Central memory CD4-positive, alpha-beta T cell (primary cell): ENCODE measurements at places on chromosomes 3 and 15.

GRCh38 chr3:136194409-136195257 is 1.5 kb downstream of the MSL2 start:
- DNase-seq: peak; percentile 85

GRCh38 chr3:57068437-57069089 is 8.1 kb downstream of the SPATA12 start:
- no peak for DNase-seq

GRCh38 chr3:123431658-123432324 is 17.1 kb downstream of the ADCY5 start:
- no peak for DNase-seq

GRCh38 chr15:75864213-75865059 is 21.2 kb downstream of the UBE2Q2 start:
- DNase-seq: no peak

DNA sequence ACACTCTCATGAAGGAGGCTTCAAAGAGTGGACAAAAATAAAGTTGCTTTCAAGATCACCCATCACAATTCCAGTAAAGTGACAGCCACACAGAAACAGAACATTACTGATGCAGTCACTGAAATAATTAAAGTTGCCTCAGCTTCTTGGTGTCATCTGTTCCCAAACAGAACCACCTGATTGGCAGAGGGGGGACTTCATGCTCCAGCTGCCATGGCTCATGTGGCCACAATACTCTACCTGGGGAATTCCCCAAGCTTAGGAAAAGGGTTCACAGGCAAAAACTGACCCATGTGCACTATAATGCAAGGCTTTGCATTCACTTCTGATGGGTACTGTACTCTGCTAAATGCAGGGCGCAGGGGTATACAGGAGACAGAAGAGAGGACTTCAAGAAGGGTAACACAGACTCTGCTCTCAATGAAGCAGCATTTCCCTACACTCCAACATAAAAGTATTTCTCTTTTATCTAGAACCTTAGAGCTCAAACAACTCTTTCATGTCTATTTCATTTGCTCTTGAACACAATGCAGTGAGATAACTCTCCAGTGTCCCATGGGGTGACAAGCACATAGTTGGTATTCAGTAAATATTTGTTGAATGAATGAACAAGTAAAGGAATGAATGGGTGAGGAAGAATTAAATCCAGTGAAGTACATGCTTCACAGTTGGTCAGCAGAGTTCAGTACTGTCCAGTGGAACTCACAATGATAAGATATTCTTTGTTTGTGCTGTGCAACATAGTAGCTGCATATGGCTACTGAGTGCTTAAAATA is 8.6 kb upstream of the CTNNB1 start:
- DNase-seq: no peak

- DNase-seq: no peak
Measured at GRCh38 chr3:14317057-14317553, 85.3 kb upstream of the SLC6A6 start.

DNA sequence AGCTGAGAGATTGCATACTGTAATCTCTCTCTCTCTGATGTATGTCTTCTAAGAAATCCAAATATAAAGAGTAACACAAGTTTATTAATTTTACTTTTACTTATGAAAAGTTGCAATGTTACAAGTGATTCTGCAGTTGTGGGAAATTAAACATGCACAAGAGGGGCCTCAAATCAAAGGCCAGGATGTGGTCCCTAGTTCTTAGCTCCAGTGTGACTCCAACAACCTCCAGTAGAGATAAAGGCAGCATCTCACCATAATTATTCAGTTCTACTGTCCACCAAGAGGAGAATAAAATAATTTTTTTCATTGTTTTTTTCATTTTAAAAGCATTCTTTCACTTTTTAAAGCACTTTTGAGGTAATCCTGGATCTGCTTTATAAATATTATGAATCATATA is 223.3 kb downstream of the RAP2B start:
- DNase-seq: no peak

- DNase-seq: no peak
Measured at GRCh38 chr3:40243056-40243455, 66.5 kb upstream of the EIF1B start.

DNA sequence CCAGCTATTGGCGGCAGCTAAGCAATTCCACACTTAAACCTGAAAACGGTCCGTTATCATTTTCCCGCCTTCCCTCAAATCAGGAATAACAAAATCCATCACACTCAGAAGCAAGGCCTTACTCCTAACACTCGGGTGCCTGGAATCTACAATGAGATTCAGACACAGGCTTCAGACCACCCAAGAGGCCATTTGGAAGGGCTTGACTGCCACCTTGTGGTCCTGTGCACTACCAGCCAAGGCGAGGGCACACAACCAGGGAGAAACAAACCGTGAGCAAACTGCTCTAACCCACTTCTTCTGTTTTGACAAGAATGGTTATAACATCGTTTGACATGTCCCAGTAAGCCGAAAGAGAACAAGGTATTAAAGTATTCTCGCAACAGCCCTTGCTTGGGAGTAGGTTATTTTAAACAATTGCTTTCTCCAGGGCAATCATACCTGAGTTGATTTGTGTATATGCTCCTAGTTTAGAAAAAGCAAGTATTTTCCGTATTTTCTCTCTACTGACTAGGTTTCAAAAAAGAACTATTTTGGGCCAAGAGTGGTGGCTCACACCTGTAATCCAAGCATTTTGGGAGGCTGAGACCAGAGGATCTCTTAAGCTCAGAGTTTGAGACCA is 40.1 kb upstream of the TAFA4 start:
- DNase-seq: no peak

GRCh38 chr3:191568206-191568605 is 107.2 kb downstream of the PYDC2 start:
- DNase-seq: no peak

GRCh38 chr3:172980849-172981248 is 160.2 kb downstream of the SPATA16 start:
- no peak for DNase-seq

GRCh38 chr15:66590435-66590834 is 24.6 kb upstream of the LCTL start:
- no peak for DNase-seq

- no peak for DNase-seq
Measured at GRCh38 chr3:188280627-188281026, 126.7 kb downstream of the LPP start.

DNA sequence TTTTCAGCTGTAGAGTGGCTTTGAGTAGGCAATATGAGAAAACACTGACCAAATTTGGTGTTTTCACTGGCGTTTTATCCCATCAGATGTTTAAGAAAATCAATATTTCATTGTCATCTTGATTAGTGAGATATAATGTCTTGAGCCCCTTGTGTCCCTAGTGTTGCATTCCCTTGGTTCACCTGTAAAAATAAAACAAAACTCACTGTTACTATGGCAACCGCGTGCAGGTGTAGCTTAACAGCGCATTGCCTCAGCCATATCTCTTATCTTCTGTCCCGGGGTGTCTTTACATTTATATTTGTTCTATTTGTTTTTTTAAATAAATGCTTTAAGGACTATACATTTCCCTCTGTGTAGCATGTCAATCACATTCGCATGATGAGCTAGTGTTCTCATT is 551.6 kb downstream of the ZIC1 start:
- no peak for DNase-seq

DNA sequence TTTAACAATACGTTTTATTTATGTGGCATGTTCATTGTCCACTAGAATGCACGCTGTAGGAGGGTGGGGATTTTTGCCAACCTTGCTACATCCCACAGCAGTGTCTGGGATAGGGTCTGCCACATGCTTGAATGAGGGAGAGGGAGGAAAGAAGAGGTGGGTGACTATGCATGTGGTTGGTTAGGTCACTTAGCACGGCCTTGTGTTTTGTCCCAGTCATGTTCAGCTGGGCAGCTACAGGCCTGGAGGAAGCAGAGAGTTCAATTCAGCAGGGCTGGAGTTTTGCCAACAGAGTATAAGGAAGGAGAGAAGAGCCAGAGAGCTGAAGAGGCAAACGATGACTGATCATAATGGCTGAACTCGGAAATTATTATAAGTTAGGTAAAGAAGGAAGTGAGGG is 268.4 kb upstream of the NSMCE3 start:
- DNase-seq: no peak

DNA sequence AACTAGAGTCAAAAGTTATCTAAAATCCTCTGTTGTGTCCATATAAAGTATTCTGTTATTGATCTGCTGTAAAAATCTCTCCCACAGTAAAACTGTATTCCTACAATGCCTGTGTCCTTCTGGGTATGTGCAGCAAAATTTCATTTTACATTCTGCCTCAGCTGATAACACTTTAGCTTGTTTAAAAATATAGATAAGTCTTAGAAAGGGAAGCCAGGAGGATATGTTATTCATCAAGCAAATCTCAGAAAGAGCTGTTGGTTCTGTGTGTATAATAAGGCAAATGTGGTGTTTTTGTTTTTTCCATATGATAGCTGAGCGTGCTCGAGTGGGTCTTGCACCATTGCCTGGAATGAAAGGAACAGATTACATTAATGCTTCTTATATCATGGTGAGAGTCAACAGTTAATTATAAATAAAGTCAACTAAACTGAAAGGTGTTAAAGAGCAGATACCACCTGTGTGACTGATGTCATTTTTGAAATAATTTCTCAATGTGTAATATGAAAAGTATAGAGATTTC is 96.6 kb downstream of the FEZF2 start:
- DNase-seq: no peak

DNA sequence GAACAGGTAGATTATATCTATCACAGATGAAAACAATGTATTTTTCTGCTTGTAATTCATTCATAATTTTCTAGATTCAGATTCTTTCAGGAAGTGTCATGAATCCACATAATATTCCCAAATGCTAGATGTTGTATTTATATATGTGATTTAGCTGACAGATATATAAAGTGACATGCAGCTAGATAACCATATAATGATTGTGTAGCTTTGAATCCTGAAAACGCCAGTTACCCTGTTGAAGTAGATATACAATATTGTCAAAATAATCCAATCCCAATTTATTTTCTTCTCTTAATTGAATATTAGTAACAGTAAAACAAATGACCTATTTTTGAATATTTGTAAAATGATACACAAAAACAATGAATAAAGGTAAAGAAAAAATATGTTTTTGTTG is 738.4 kb downstream of the CADM2 start:
- no peak for DNase-seq

DNA sequence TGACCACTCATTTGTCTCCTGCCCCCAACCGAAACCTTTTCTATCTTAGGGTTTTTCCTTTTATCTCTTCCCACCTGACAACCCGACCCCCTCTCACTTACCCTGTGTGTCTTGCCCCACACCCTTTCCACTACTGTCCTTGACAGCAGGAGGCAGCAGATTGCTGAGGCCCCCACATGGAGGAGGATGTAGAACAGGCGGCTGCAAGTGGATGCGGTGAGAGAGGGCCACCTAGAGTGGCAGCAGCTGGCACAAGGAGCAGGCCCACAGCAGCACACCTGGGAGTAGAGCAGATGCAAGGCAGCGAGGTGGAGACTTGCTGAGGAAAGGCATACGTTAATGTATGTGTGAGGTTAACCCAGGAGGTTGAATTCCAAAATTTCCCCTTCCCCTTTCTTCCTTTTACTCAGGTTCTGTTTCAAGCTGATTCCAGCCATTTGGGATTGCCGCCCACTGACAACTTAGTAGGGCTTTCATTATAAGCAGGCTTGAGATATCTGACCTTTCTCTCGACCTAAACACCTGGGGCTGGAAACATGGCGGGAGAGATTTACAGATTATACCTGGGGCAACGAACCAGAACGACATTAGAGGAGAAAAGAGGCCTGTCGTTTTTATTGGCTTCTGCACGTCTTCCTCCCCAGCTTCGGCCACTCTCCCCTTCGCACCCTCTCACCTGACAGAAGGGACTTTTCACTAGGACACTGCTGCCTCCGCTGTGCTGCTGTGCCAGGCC is 643 bp downstream of the SERINC4 start:
- DNase-seq: no peak

DNA sequence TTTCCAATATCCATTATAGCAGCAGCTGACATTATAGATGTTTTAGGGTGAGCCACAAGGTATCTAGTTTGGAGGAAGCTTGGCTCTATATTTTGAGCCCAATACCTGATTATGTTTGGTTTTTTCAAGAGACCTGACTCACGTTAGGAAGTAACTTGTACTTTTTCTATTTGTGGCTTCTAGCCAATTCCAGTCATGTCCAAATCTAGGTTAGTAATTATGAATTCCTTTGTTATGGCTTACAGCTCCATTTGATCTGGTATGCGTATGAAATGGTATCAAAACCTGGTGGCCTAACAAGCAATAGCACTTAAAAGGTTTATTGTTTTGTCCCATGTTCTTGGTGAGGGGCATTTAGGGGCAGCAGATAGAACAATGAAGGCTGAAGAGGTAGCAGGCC is 115.9 kb downstream of the TOP2B start:
- DNase-seq: no peak

DNA sequence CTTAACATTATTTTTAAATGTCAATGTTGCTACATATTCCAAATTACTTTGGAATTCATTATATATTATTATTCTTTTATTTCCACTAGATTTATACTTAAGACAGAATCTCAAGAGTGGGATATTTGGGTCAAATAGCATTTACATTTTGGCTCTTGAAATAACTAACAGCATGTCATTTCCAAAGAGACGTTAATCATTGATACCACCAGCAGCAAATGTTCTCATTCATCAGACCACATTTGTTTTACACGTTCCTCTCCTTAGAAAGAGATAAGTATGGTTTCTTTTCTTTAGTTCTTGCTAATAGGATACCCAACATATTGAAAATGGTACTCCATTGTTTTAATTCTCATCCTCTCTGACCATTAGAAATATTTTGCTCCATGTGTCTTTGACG is 229.8 kb downstream of the LPP start:
- no peak for DNase-seq

- DNase-seq: peak; percentile 17
Measured at GRCh38 chr3:171187706-171188290, 161.3 kb upstream of the SLC2A2 start.

DNA sequence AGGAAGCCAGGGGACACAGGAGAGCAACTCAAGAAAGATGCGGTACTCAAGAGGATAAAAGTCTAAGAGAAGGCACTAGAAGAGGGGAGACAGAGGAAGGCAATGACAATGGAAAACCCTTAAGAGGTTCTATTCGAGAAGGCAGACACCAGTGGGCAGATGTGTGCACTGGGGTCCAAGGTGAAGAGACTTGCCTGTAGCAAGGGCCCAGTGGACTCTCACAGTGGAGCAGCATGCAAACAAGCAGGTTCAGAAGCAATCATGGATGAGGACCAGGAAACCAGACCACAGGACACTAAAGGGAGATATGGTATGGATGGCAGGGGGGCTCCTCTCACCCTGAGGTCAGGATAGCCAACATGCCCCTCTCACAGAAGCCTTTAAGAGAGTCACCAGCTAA is 2.7 kb downstream of the ADCY5 start:
- DNase-seq: no peak

DNA sequence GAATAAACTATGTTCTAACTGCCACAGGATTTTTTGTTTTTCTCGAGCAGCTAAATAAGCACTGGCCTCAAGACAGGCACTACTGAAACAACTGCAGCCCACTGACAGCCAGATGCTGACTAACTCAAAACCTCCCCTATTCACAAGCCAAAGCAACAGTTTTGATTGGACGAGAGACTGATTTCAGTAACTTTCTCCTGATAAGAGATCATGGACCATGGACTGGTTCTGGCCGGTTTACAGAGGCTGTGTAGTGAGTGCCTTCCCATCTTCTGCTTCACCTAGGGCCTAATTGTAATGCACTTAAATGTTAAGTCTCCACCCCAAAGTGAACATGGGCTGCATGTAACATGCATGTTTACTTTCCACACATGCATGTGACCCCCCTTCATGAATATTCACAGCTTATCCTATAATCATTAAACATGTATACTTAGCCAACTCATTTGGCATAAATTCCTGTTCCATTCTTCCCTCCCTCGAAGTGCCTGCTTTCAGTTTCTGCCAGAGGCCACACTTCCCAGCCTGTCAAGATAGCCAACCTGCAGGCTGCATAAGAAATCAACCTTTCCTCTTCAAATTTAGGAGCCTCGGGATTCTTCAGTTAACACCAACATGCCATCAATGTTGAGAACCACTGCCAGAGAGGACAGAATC is 108.2 kb downstream of the ULK4 start:
- no peak for DNase-seq
